ENCODE measurements at places on chromosomes 3 and 15.

- no peak for DNase-seq
Measured at GRCh38 chr3:4908433-4909156, 70.6 kb upstream of the BHLHE40 start.

DNA sequence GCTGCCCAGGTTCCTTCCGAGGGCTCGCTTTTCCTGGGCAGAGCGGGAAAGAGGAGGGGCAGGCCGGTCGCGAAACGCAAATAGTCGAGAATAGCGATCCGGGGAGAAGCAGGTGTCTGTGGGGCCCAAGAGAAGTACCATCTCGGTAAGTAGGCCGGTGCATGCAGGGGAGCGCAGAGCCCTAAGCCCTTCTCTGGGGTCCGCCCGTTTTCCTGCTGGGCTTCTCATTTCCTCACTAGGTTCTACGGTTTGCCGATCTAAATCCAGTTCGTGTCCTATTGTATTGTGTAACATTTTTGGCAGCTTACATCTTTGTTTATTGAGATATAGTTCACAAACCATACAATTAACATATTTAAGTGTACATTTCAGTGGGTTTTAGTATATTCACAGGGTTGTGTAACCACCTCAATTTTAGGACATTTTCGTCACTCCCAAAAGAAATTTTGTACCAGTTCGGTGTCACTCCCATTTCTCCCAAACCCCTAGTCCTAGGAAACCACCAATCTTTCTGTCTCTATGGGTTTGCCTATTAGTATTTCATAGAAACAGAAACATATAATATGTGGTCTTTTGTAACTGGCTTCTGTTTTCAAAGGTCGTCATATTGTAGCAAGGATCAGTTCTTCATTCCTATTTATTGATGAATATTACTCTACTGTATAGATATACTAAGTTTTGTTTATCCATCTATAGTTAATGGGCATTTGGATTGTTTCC is 6.8 kb upstream of the TRIM69 start:
- DNase-seq, result peak; percentile 34

- DNase-seq, result no peak
Measured at GRCh38 chr15:80606511-80607071, 88.5 kb upstream of the ABHD17C start.

DNA sequence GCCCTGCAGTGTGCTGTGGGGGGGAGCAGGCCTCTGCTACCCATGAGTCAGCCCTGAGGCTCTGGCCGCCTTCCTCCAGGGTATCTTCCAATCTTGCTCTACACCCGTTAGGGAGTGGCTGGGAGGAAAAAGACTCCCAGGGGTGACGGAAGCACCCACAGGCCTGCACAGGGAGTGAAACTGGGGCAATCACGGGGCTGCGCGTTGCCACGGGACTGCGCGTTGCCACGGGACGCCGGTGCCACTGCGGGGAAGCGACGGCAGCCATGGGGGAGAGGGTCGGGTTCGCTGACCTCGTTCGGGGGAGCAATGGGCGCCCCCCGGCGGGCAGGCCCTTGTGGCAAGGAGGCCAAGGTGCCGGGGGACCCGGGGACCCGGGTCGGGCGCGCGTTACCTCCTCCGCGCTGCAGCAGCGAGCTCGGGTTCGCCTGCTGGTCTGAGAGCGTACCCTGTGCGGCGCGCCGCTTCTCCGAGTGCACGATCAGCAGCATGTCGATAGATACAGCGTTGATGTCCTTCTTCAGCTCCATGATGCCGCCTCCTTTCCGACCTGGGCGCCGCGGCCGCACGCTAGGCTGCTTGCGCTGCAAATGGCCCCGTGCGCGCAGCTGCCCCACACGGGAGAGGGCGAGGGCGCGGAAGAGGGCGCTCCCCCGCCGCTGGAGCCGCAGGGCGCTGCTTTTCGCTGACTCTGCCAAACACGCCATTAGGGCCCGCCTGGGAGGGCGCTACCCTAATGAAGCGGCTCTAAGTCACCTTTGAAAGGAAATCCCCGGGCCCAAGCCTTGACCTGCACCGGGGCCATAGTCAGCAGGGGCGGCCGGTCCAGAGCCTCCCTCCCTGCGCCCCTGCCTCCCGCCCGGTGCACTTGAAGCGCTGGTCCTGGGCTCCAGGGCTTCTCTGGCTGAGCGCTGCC is at the start of gene KY:
Gene KY (minus strand): TSS at position 592 of the 916 bp plus-strand sequence. CDS start 62 bp downstream, at position 530.
- peak; percentile 51 for DNase-seq

- no peak for DNase-seq
Measured at GRCh38 chr15:88454236-88454635, 13.0 kb downstream of the MRPL46 start.

DNA sequence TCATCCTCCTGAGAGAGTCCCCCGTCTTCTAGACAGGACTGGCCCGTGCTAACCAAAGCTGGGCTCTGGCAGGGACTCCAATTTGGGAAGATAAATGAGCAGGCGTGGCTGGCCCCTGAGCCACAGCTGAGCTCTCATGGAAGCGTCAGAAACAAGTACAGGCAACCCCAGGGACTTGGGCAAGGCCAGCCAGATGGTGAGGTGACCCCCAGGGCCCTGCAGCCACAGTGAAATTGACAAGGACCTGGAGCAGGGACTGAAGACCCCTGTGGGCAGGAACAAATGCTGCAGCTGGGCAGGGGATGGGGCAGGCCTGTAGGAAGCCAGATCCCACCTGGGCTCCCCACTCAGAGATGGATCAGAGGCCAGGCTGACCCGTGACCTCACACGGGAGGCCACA is 32.8 kb upstream of the CGNL1 start:
- no peak for DNase-seq

DNA sequence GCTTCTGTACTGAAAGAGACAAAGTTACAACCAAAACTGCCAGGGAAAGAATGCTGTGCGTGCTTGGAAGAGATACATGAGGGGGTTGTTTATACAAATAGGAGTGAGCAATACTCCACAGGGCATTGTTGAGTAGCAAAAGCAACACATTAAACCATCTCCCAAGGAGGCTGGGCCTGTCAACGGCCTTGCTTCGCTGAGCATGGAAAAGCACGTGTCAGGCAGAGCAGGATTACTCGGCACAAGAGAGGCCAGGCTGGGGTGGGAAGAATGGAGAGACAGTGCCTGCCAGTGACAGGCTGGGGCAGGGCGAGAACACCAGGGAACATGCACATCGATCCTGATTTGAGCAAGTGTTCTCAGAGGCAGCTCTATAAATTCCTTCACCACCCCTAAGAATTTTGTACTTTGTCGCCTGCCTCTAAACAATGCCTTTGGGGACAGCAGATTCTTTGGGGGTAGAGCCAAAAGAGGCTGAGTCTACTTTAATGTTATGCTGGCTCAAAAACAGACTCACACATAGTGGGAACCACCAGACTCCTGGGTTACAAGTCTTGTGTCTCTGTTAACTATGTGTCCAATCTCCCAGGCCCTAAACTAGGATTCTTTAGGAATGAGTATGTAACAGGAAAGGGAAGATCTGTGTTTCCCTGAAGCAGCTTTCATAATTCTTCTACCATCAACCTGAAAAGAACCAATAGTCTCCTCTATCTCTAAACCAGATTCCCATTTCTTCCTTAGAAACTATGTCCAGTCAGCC is 67.2 kb downstream of the LIPC start:
- no peak for DNase-seq

Measured in ovary (tissue), 10 donors.